ENCODE measurements at places on chromosomes 12 and 14.

DNA sequence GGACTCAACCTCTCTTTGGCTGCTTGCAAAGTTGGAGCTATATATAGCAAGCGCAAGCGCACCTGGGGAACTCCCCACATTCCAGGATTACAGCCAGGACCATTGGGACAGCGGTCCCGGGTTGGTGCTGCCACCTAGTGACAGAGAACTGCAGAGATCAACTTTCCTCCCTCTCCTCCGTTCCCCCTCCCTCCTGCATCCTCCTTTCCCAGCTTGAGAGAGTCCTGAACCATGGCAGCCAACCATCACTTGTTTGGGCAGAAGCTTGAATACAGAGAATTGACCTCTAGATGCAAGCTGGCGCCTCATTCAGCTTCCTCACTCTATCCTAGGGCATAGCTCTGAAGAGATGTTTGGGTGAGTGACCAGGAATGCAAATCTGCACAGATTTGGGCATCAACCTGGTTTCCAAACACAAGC, 17.4 kb upstream of the FLVCR2 start:
- peak; percentile 61 for DNase-seq

DNA sequence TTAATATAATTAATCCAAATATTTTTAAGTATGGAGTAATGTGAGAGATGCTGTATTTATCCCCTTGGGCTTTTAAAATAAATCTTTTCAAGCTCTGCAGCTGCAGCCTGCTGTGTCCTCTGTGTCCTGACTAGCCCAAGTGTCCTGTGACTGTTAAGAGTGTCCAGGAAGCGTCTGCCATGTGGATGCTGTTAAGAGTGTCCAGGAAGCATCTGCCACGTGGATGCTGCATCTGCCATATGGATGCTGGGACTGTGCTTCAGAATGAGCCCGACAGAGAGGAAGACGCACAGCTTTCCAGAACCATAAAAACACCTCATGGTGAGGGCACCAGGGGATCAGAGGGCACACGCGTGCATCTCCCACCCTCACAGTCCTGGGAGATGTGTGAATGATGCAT, 307.2 kb downstream of the ADGRD1 start:
- DNase-seq = no peak

DNA sequence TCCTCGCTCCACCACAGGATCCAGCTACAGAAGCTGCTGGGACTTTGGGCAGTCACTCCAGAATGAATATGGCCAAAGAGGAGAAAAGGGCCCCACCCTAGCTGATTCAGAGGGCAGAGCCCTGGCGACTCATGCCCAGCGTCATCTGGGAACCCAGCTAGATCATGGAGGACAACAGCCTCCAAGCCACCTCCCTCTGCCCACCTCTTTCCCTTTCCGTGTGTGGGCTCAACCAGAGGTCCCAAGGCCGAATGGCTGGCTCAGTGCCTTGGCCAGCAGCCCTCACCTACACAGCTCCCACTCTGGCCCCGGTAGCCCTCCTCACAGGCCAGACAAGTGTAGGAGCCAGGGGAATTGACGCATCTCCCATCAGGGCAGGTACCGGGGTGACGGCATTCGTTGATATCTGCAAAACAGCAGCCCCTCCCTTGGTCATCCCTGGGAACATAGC, 17.4 kb downstream of the ISCA2 start:
- no peak for DNase-seq

- no peak for DNase-seq
Observed at GRCh38 chr12:127292736-127293135, 974.2 kb upstream of the TMEM132C start.

GRCh38 chr14:23353433-23353780, 720 bp upstream of the SLC22A17 start:
- no peak for DNase-seq

DNA sequence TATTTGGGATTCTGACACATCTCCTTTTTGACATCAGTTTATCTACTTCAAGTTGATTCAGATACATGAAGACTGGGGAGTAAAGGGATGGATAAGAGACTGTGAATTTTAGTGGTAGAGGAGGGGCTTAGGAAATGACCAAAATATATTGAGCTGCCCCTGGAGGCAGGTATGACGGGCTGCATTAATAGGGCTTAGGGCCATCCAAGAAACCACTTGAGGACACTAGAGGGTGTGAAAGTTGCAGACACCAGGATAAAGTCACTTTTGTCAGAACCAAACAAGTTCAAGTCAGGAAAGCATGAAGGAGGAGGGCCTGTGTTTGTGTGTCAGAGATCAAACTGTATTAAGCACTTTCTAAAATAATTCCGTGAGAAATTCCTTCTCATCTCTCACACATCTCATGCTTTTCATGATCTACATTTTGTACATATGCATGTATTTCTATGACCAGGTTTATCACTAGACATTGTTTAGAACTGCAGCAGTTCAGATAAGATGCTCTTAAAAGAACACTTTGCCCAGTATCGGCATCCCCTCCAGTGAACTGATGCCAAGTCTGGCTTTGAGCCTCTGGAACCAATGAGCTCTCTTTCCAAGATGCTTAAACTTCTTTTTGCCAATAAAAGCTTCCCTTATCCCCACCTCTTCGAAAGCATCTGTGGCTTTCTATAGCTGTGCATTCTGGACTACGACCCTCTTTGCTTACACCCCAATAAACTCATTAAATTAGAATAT, 136.9 kb downstream of the SLC38A1 start:
- no peak for DNase-seq
